ENCODE measurements at places on chromosomes 2 and 18.
A peak's percentile ranks its signal among the peaks of the same experiment; 100 is the strongest.

GRCh38 chr2:52144590-52144989, 1112.7 kb upstream of the NRXN1 start:
- DNase-seq, result no peak

DNA sequence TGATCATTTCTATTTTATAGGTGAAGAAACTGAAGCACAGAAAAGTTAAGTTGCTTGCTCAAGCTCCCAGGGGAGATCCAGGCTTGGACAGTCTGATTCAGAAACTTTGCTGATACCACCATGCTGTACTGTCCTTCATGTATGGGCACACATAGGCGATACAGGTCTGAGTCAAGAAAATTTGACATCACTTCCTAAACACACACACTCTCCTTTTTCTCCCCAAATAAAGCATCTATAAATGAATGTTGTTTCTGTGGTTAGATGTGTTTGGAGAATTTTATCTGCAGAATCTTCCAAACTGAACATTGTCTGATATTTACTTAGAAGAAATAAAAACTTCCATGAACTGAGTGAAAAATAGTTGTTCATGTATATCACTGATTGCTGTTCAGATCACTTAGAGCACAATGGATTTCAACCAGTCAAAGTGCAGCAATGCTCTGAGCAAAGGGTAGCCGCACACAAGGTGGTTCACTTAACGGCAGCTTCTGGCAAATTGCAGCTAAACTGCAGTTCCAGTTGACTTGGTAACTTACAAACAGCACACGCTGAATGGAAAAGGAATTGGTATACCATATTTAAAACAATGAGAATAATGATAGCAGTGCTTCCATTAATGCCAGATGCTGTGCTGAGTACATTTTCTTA, 10.0 kb upstream of the AGFG1 start:
- DNase-seq, result no peak

DNA sequence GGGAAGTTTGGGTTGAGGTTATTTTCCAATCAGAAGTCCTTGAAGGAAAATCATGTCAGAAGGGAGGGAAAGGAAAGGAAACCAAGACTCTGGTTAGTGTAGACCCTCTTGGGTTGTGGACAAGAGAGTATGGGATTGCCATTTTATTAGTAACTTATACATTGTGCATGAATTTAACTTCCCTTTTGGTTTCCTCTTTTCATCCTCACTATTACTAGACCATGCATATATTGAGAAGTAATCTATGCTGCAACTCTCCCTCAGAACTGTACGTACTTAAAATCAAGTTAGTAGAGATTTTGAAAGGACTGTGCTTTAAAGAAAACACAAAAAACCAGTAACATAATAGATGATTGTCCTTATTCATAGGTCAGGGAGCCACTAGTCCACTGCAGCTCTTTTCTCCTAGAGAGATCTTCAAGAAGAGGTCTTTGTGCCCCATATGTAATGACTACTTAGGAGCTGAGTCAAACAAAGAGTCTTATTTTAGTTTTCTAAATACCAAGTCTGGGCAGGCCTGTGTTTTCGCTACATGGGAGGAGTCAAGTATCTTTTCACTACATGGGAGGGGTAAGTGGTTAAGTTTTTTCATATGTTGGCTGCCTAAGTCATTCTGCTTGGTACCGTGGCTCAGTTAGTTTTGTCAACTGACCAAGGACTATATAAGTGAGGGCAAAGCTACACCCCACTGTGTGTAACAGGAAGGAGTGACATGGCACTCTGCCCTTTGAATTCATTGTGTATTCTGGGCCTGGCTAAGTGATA, 25.2 kb upstream of the FAM117B start:
- DNase-seq, result no peak

DNA sequence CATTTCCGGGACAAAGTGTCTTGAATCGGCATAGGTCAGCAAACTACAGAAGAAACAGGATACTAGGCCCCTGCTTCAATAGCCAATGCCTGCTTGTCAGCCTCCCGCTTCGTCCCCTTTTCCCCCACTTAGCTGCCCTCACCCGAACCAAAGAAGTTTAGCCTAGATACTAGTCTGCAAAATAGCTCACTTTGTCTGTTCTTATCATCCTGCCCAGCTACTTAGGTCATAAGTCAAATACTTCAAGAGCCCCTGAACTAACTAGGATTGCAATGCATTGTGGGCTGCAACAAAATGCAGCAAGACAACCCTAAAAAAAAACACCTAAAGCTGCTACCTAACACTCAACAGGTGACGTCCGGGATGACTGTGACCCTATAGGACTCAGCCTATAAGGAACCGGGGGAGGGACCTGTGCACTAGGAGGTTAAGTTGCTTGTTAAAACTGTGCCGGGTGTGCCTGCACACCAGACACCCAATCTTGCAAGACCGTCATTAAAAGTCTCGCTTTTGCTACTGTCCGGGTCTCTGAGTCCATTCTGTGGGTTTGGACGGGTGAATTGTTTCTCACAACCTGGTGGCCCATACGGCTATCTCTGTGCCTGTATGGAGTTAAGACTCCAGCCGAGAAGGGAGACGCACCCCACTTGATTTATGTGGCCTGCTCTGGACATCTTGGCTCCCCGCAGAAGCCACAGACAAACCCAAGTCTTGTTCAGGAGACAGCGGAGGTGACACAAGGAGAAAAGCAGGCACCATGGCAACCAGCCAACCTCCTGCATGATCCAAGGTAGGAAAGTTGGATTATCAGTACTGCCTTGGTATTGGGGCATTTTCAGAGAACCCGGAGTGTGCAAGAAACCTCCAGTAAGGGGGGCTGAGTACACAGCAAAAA, 105.9 kb downstream of the HIBCH start:
- no peak for DNase-seq

GRCh38 chr2:241859017-241859435, 332 bp upstream of the PDCD1 start:
- DNase-seq, result peak; percentile 78

- DNase-seq, result no peak
Observed at GRCh38 chr2:130353291-130354138, 2.3 kb upstream of the PTPN18 start.

DNA sequence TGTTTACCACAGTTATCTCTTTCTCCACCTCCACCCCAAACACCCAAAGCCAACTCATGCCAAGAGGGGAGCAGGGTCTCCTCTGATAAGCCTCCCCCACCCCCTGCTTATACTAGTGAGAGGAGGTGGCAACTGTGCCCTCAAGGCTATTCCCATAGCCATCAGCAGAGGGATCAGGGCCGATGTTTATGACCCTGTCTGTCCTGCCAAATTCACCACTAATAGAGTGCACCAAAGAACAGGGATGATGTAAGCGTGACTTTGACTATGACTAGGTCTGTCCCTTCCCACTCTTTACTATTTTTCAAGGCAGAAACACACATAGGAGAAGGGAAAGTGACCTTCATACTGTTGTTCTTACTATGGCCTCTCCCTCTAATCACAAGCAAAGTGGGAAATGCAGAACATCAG, 74.6 kb downstream of the CLHC1 start:
- no peak for DNase-seq

DNA sequence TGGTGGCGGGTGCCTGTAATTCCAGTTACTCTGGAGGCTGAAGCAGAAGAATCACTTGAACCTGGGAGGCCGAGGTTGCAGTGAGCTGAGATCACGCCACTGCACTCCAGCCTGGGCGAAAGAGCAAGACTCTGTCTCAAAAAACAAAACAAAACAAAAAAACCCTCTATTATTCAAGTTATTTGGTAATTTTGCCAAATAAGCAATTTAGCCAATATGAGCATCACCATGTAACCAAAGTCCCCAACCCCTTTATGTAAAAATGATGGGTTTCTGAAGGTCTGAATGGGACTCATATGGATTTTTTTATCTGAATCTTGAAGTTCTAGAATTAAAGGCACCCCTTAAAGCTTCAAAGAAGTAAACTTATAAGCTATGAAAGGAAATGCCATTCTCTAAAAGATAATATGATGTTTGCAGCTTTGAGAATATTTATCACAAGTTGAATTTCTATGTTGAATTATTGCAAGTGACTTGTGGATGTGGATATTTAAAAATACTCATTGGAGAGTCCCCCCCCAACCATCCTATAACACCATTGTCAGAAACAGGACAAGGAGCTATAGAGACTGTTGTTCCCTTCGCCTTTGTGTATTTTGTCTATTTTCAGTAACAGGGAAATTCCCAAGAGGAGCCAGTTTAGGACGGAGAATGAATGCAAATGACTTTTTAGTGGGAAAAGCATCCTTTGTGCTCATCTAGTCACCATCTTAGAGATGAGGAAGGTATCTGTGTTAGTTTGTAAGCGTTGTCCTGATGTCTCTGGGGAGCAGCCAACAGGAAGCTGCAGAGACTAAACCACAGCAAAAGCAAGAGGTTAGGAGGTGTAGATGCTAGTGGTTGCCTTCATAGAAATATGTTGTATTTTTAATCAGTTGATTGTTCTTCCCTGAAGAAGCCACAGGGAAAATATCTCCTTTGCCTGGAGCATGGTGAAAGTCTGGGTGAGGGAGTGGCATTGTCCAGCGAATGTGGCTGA, 68.3 kb downstream of the TET3 start:
- no peak for DNase-seq

DNA sequence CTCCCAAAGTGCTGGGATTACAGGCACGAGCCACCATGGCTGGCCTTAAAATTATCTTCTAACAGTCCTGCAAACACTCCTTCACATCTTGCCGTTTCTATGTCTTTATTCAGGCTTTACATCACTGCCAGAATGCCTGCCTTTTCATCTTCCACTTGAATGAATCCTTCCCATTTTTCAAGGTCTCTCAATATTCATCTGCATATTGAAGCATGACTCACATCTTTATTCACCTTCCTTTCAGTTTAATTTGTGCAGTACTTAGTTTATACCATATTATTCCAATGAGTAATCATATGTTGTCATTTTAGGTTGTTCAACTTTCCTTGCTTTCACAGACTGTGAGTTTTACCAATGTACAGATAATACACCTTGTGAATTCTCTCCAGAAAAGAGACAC, 510.1 kb upstream of the PIK3C3 start:
- no peak for DNase-seq

GRCh38 chr18:54743605-54743995, 84.7 kb upstream of the RAB27B start:
- no peak for DNase-seq

DNA sequence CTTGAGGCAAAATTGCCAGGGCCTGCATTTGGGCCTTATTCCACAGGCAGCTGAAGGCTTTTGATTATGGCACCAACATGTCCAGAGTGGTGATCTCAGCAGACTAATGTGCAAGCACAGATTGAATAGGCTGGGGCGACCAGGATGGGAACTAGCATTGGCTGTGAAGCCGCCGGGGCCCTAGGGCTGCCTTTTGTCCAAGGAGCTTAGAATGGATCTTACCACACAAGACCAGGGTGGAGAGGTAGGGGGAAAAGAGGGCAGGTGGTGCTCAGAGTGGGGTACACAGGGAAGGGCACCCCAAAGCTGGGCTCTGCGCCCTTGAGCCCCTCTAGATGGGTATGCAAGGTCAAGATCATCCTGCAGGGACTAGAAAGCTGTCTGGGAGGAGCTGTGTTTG, 23.1 kb downstream of the PSD4 start:
- no peak for DNase-seq

DNA sequence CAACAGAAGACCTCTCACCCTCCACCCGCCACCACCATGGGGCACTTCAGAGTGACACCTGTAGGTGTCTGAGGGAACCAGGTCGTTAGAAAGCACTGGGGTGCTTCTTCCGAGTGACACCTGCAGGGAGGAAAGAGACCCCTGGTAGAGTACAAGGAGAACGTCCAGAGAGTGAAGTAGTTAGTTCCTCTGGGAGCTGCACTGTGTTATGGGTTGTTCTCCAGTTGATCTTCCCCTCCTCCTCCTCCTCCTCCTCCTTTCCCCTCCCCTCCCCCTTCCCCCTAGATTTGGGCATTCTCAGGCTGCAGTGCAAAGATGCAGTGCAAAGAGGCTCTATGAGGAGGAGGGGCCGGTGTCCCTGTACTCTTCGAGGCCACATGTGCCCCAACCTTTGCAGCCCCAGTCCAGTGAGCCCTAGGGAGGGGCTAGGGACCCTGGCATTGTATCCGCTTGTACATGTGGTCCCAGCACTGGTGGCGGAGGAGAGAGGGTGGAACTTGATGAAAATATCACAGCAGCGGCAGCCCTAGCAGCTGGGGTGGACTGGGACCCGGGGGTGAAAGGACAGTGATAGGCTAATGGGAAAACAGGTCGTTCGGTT, 850 bp downstream of the DNAJB2 start:
- DNase-seq, result no peak

DNA sequence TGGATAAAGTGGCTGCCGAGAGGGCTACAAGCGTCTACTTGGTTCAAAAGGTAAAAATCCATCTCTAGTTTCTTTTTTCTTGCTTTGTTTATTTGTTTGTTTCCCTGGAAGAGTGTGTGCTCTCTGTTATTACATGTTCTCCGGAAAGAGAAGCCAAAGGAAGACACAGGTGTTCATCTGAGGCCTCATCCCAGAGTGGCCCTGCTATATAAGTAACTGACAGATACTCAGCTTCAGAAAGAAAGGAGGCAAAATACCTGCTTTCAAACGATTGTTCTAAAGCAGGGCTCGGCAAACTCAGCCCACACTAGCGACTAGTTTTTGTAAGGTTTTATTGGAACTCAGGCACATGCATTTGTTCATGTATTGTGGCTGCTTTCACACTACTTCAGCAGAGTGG, 140.0 kb upstream of the ALPP start:
- no peak for DNase-seq

DNA sequence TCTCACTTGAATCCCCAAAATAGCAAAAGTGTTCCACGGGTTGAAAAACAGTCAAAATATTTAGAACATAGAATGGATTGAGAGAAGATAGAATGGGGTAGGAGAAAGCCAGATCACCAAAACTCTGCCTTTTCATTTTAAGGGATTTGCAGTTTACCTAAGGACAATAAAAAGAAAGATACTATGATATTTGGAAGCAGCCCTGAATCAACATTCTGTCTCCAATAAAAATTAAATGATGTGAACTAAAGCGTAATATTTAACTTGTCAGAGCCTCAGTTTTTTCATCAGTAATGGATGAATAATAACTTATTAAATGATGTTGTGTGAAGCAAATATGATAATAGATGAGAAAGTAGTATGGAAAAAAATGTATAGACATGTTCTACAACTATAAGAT, 100.2 kb upstream of the REG3G start:
- no peak for DNase-seq

GRCh38 chr2:24819442-24820174, 26.4 kb downstream of the CENPO start:
- peak; percentile 50 for DNase-seq

- DNase-seq, result no peak
Observed at GRCh38 chr2:39435741-39436591, 1.1 kb downstream of the MAP4K3 start.

GRCh38 chr18:2906704-2907549, 60.1 kb downstream of the EMILIN2 start:
- DNase-seq, result peak; percentile 86

- no peak for DNase-seq
Observed at GRCh38 chr18:46950064-46950656, 32.8 kb downstream of the KATNAL2 start.

GRCh38 chr18:52009958-52010357, 330.0 kb upstream of the DCC start:
- DNase-seq, result no peak

GRCh38 chr18:48983793-48984437, 33.1 kb upstream of the SMAD7 start:
- DNase-seq, result no peak

- DNase-seq, result no peak
Observed at GRCh38 chr18:22946217-22946616, 13.1 kb downstream of the RBBP8 start.

GRCh38 chr2:66443979-66444861, 9.3 kb downstream of the MEIS1 start:
- no peak for DNase-seq

- DNase-seq, result no peak
Observed at GRCh38 chr2:11556101-11556806, 22.4 kb downstream of the GREB1 start.

GRCh38 chr2:29353403-29353991, 238.3 kb downstream of the CLIP4 start:
- DNase-seq, result no peak

- no peak for DNase-seq
Observed at GRCh38 chr2:187542123-187542522, 12.1 kb downstream of the TFPI start.
